Smooth muscle cell of the umbilical artery (primary cell): ENCODE measurements at places on chromosomes 5 and 9. TPM values are rescaled to one million over a fixed set of nuclear protein-coding genes. Genes with fewer than 3 reads are reported as not detected.

Gene PCDHB14
- 0.42 and 1.5 TPM in 2 replicates for total RNA-seq

Gene TRIP13
- total RNA-seq, result 4.2 and 21.2 TPM in 2 replicates

Gene DIPK1B
- 0.30 and 0.51 TPM in 2 replicates for total RNA-seq

Gene ACSL6
- under 0.01 TPM in 1 of 2 replicates, not detected in the other for total RNA-seq

Gene HTR4
- total RNA-seq, result not detected in 2 replicates

Gene CNTLN
- total RNA-seq, result 8.9 and 10.2 TPM in 2 replicates

Gene ZFP37
- total RNA-seq, result 1.9 and 2.4 TPM in 2 replicates

Gene MOB3B
- total RNA-seq, result 0.18 and 0.30 TPM in 2 replicates

Gene KLF4
- total RNA-seq, result 1.5 and 4.3 TPM in 2 replicates

Gene DBH
- total RNA-seq, result not detected in 2 replicates

Gene GDF9
- under 0.01 and 0.09 TPM in 2 replicates for total RNA-seq

Gene C5orf47
- total RNA-seq, result not detected in 2 replicates

Gene BARX1
- not detected in 2 replicates for total RNA-seq

Gene CDO1
- total RNA-seq, result 0.59 and 1.7 TPM in 2 replicates

Gene POLR1E
- total RNA-seq, result 23.8 and 40.6 TPM in 2 replicates

Gene IFNA2
- not detected in 2 replicates for total RNA-seq

Gene NTRK2
- total RNA-seq, result under 0.01 TPM in 2 replicates

Gene GARIN3
- not detected in 2 replicates for total RNA-seq

Gene SHROOM1
- total RNA-seq, result 1.8 and 2.1 TPM in 2 replicates

Gene IRGM
- not detected in 2 replicates for total RNA-seq

Gene OMD
- not detected in 2 replicates for total RNA-seq

Gene ANKS6
- 11.3 and 23.5 TPM in 2 replicates for total RNA-seq

Gene PCDHGA12
- total RNA-seq, result 16.3 and 33.7 TPM in 2 replicates

Gene MYMK
- not detected in 2 replicates for total RNA-seq

Gene FOXD4L5
- 0.09 and 0.30 TPM in 2 replicates for total RNA-seq

Gene ALDH7A1
- total RNA-seq, result 37.7 and 45.3 TPM in 2 replicates

Gene VAV2
- 14.8 and 32.8 TPM in 2 replicates for total RNA-seq
